ENCODE measurements at places on chromosomes 11 and 22.

GRCh38 chr11:94217705-94218104, 86.7 kb upstream of the IZUMO1R start:
- no peak for DNase-seq

DNA sequence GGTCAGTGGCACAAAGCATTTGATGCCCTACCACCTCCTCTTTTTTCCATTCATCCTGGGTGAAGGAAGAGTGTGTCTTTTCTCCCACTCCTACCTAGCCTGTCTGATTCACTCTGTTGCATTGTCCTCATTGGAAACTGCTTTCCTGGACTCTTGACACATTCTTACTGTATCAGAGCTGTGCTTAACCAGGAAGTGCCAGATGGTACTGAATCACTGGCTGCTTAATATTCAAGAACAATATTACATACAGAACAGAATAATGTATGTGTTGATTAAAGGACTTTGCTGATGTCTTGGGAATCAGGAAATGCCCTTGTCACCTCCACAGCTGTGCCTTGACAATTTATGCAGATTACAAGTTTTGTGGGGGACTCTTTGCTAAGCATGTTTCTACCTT, 44.4 kb downstream of the SVIP start:
- no peak for DNase-seq

- DNase-seq = no peak
Measured at GRCh38 chr11:34311126-34311525, 46.7 kb downstream of the ABTB2 start.

- DNase-seq = no peak
Measured at GRCh38 chr11:11173316-11174025, 179.6 kb downstream of the CSNK2A3 start.

GRCh38 chr22:20107471-20107901, 8.4 kb upstream of the RANBP1 start:
- DNase-seq = no peak

GRCh38 chr11:113563766-113564526, 88.7 kb upstream of the DRD2 start:
- DNase-seq = peak; percentile 40

DNA sequence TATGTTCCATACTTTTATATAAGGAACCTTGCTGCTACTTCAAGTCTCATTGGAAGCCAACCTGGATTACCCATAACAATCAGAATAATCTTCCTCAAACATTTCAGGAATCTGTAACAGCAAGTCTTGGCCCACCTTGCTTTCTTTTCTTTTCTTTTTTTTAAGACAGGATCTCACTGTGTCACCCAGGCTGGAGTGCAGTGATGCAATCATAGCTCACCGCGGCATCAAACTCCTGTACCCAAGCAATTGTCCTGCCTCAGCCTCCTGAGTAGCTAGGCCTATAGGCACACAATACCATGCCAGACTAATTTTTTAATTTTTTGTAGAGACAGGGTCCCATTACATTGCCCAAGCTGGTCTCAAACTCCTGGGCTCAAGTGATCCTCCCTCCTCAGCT, 29.3 kb upstream of the PRDM10 start:
- DNase-seq = no peak

- no peak for DNase-seq
Measured at GRCh38 chr22:47127441-47127871, 365.0 kb downstream of the TBC1D22A start.

- no peak for DNase-seq
Measured at GRCh38 chr22:34236527-34236926, 316.3 kb upstream of the LARGE1 start.

DNA sequence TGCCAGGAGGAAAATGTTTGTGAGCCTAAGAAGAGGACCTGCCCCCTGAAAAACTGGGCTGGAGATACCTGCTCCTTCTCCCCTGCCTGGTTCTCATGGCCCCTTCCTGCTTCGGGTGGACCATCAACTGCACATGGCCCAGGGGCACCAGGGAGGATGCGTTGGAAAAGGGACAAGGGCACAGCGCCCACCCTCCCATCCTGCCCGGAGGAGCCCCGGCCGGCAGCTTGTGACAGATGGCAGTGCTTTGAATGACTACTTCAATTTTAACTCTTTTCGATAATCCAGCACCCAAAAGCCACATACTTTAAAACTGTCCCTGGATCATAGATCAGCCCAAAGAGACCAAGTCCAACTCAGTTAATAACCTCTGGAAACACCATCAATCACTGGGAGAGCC, 135.8 kb upstream of the NECTIN1 start:
- no peak for DNase-seq

- no peak for DNase-seq
Measured at GRCh38 chr11:112834277-112834755, 126.9 kb upstream of the NCAM1 start.

GRCh38 chr11:130644187-130644586, 195.7 kb downstream of the ADAMTS15 start:
- DNase-seq = no peak

- peak; percentile 61 for DNase-seq
Measured at GRCh38 chr11:14500181-14500651, 605 bp upstream of the COPB1 start.

DNA sequence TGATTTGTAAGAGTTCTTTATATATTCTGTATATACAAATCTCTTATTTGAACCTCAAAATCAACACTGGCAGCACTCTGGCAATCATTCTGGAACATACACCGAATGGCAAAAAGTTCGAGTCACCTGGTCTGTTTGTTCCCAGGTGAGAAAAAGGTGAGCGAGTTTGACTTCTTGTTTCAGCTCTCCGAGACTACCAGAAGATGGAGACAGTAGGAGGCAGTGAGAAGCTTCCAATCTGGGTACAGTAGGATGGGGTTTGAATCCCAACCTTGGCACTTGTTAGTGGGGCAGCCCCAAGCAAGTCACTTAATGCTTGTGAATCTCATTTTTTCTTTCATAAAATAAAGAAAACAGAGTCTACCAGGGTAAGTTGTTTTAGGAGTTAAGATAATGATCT, 76.4 kb downstream of the C2CD3 start:
- DNase-seq = no peak

DNA sequence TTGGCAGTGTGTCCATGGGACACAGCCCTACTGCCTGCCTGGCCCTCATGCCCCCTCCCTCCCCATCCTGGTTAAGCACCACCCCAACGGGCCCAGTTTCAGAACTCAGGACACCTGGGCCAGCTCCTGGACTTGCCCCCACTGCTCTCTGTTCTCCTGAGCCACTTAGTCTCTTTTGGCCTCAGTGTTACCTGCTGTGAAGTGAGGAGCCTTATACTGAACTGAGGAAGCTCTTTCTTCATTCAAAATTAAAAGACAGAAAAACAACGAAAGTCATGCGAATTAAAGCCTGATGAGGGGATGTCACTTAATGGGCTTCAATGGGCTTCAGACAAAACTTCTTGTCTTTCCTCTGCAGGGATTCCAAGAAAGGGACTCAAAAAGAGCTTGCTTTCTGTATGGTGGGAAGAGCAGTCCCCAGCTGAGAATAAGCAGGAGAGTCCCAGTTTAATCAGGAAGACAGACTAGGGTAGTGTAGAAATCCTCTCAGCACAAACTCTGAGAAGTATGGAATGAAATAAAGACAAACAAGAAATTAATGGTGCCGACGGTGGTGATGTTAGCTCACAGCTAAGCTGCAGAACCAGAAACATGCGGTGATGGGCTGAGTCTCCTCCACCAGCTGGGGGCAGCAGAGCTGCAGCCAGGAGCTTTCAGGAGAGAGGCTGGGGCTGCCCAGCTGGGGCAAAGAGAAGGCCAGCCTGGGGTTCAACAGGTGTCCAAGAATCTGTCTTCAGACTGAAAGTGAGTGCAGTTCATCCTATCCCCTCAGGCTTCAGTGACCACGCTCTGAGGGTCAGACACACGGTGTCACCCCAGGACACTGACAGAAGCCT, 101.0 kb downstream of the GGTLC2 start:
- no peak for DNase-seq

GRCh38 chr11:17179970-17180369, 27.8 kb downstream of the PIK3C2A start:
- no peak for DNase-seq

GRCh38 chr11:86863476-86863875, 63.1 kb downstream of the PRSS23 start:
- no peak for DNase-seq

DNA sequence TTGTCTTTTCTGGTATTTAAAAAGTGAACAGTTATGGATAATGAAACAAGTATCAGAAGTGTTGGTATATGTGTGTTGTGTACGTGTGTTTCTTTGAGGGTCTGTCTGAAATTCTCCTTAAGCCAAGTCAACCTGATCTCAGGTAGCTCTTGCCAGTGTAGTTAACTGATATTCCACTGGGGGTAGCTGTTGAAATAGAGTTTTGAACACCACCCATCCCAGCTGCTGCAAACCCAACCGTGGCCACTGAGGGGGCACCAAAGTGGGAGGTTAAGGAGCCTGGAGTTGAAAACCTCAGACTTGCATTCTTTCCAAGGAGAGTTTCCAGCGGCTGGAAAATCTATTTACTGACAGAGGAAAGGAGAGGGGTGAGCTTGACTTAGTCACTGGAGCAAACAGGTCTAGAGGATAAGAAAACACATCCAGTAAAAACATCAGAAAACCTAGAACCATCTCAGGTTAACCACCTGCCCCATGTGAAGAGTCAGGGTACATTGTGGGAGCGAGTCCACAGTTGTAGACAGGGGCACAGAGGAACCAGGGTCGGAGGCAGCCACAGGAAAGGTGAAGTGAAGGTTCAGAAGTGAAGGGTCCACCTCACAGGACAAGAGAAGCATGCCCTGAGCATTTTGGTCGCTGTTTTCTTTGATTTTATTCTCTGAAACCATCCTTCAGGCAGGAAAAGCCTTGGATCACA, 8.8 kb upstream of the CUL5 start:
- DNase-seq = peak; percentile 63

- DNase-seq = peak; percentile 51
Measured at GRCh38 chr11:11620173-11620920, 1.5 kb downstream of the GALNT18 start.

Measured in RWPE1 (cell line).